ENCODE measurements at places on chromosomes 12 and 14.

GRCh38 chr12:11813438-11813813, 164.0 kb downstream of the ETV6 start:
- no peak for DNase-seq

GRCh38 chr12:47882781-47883546, 21.8 kb downstream of the VDR start:
- DNase-seq, result no peak

DNA sequence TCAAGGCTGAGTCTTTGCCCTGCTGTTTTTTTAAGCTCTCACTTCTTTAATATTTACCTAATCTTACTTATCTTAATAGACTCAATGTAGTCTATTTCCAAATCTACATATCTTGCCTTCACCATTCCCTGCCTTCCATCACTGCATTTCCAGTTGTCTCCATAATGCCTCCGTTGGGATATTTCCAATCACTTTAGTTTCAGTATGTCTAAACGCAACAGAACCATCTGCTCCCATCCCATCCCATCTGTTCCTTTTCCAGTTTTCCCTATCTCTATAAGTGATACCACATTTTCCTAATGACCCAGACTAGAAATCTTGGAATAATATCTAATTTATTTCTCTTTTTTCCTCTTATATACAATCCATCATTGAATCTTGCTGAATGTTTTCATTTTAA, 15.1 kb upstream of the CCDC198 start:
- no peak for DNase-seq

GRCh38 chr14:29453045-29453444, 474.6 kb downstream of the PRKD1 start:
- no peak for DNase-seq

GRCh38 chr14:86310148-86310547, 780.2 kb downstream of the FLRT2 start:
- no peak for DNase-seq

GRCh38 chr12:2341051-2341751, 288.4 kb downstream of the CACNA1C start:
- no peak for DNase-seq

- DNase-seq, result no peak
Measured at GRCh38 chr14:54789781-54790480, 112.7 kb downstream of the GCH1 start.

- no peak for DNase-seq
Measured at GRCh38 chr14:53536446-53536845, 383.3 kb upstream of the DDHD1 start.

GRCh38 chr12:124475295-124476010, 92.0 kb downstream of the NCOR2 start:
- no peak for DNase-seq

- no peak for DNase-seq
Measured at GRCh38 chr12:4443616-4444015, 2.0 kb downstream of the FGF6 start.

GRCh38 chr12:71702590-71702989, 16.7 kb downstream of the TMEM19 start:
- DNase-seq, result no peak

DNA sequence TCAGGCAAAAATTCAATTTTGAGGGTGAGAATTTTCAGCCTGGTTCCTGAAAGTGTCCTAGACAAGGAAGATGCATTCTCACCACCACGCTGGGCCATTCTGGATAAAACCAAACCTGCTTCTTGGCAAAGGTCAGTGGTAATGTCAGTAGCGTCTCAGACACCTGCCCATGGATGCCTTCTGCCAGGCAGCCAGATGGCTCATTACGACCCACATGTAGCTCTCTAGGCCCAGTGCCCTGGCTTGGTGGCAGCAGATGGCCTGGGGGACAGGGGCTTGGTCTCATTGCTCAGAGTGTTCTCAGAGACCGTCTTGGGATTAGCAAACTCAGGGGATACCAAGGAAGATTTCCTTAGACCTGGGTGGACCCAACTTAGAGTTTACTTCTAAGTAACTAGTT, 105.1 kb downstream of the ARF6 start:
- DNase-seq, result no peak

DNA sequence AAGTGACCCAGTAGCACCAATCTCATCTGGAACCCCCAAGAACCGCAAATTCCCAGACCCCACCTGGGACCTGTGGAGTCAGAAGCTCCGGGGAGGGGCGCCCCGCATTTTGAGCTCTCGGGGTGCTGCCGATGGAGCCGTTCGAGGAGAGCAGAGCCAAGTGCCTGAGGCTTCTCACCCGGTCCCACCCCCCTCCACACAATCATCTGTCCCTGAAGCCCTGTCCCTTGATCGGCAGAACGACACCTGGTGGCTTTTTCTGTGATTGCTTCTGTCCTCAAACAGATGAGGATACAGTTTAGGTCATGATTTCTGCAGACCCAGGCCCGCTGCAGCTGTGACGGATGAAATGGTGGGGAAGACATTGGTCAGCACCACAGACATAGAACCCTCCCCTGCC, 74.7 kb downstream of the NOC4L start:
- no peak for DNase-seq

All from RKO (cell line).